KBM-7 (cell line): ENCODE measurements at places on chromosomes 5 and 9.
A peak's percentile ranks its signal among the peaks of the same experiment; 100 is the strongest.

DNA sequence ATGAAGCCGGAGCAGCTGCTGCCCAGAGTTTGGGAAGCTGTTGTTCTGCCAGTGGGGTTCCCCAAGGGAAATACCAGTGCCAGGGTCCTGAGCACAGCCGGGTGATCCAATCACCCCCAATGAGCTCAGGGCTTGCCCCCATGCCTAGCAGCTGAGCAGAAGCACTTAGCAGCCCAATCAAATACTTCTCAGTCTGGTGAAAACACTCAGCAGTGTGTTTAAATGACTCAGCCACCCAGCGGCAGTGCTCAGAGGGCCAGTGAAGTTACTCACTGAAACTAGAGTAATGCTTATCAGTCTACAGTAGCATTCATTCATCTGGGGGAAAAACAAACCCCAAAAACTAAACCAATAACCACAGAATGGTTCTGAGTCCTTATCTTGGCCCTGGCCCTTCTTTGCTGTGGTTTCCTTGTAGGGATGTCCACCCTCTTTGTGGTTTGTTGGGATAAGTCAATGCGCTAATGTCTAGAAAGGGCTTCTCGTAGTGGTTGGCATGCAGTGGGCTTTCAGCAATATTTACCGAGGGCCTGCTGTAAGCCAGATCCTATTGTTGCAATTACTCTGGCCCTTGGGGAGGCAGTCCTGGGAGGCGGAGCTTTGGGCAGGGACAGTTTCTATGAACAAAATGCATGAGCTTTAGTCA is 43.1 kb downstream of the LHX2 start:
- peak; percentile 73 for DNase-seq

GRCh38 chr9:14320271-14321181 is 6.6 kb upstream of the NFIB start:
- DNase-seq, result no peak

DNA sequence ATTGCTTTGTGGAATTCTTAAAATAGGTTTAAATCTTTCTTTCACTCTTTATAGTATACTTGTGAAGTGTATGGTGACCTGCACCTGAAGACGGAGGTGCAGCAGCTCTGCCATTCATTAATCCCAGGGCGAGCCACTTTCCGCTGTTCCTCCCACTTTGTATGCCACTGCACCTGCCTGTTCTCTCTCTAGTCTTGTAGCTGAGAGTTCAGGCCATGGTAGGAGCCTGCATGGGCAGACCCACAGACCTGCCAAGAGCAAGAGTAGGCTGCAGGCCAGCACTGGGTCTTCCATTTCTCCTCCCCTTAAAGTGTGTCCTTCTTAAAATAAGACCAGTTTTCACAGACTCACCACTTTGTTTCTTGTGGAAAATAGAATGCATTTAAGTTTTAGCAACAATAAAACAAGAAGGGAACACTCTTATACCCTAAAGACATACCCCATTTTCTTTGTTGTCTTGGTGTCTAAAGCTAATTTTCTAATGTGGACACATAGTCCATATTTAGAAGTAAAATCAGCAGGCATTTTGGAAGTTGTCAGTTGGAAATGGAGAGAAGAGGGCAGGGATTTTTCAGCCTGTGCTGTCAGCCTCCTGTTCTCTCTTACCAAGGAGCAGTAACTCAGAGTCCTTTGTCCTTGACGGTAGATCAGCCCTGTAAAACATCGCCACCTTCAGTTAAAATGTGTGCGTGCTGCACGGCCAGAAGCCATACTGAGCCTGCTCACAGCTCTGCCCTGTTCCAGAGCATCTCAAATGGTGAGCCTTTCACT is 103.2 kb downstream of the SNCAIP start:
- peak; percentile 35 for DNase-seq

DNA sequence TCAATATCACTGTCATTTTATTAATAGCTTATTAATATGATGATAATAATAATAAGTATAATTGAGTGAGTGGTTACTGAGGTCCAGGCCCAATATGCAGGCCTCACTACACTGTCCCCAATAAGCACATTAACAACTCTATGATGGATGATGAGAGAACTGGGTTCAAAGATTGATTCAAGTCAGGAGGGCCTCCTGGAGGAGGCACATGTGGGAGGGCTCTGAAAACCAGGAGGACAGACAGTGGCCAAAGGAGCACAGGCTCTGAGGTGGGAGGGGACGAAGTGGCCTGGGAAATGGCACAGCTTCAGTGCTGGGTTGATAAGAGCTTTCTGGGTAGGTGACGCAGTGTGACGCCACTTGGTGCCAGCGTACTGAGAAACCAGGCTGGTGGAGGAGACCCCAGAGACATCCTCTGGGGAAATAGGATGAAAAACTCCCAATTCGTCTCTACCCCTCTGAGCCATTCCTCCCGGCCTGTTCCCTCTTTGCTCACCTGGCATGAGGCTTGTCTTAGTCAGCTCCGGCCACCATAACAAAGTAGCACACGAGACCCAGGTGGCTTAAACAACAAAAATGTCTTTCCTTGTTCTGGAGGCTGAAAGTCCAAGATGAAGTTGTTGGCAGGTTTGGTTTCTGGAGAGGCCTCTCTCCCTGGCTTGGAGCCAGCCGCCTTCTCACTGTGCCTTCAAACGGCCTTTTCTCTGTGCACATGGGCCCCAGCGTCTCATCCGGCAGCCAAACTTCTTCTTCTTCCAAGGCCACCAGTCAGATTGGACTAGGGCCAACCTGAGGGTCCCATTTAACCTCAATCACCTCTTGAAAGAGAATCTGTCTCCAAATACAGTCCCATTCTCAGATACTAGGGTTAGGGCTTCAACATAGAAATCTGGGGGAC is 31.6 kb downstream of the NTNG2 start:
- no peak for DNase-seq

GRCh38 chr5:81428861-81429260 is 34.9 kb upstream of the ACOT12 start:
- DNase-seq, result no peak

DNA sequence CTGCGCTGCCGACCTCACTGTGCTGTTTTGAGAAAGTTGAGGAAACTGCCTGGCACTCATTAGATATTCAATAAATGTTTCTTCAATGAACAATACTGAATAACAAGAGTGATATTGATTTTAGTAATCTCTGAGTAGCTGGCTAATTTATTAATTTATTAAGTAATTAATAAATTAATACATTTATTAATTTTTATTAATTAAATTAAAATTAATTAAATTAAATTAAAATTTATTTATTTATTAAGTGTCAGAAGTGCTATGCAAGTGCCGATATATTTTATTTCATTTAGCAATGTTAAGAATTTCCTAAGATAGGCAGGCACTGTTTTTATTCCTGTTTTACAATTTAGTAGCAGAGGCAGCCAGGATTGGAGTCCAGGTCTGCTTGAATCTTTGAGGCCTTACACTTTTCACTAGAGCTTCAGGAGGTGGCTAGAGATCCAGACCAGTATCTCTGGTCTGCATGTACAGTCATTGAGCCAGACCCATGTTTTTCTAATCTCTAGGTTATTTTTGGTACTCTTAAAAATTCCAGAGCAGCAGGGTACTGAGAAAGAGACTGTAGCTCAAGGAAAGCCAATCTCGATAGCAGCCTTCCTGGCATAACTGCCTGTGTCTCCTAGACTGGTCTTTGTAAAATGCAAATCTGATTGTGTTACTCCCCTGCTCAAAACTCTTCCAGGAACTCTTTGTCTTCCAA is 109.2 kb downstream of the ARHGEF28 start:
- no peak for DNase-seq

DNA sequence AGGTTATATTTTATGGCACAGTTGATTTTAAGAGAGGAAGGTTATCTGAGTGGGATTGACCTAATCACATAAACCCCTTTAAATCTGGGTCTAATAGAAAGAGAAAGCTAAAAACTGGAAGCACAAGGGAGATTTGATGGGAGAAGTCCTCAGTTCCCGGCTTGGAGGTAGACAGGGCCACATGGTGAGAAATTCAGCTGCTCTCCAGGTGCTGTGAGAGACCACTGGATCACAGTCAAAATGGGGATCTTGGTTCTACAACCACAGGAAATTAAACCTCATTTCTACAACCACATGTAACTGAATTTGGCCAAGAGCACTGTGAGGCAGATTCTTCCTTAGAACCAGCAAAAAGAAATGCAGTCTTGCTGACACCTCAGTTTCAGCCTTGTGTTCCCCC is 2352.7 kb downstream of the MAT2B start:
- no peak for DNase-seq

- no peak for DNase-seq
These were observed 80.9 kb downstream of the GALNT10 start for GRCh38 chr5:154271466-154271865.

- DNase-seq, result no peak
These were observed 200.1 kb downstream of the MEF2C start for GRCh38 chr5:88682881-88683361.

DNA sequence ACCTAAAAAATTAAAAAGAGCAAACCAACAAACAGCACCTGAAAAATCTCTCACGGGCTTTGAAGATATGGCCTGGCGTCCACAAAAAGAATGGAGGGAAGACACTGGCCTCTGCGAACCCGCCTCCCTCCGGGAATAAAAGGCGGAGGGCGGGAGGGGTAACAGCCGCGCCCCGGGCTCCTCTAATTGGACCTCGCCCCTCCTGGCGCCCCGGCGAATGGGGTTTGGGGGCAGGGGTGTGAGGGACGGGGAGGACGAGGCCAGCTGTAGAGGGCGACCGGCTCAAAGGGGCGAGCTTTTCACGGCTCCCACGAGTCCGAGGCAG is 753 bp downstream of the FANCC start:
- DNase-seq, result peak; percentile 75

GRCh38 chr5:10828241-10828640 is 67.2 kb upstream of the DAP start:
- DNase-seq, result no peak

DNA sequence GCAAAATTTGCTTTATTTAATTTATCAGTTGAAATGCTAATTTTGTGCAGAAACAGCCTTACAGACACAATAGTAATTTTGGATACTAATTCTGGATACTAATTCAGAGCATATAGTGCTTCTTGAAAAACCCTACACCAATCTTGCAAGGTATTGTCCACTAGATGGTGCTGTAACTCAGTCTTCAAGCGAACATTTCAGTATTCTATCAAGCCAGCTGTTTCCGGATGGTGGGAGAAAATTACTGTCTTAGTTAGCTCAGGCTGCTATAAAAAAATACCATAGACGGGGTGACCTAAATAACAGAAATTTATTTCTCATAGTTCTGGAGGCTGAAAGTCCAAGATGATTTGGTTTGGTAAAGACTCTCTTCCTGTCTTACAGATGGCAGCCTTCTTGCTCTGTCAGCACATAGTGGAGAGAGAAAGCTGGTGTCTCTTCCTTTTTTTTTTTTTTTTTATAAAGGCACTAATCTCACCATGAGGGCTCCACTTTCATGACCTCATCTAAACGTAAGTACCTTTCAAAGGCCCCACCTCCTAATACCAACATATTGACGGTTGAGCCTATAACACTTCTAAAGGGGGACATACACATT is 1306.5 kb upstream of the CDH9 start:
- peak; percentile 57 for DNase-seq

DNA sequence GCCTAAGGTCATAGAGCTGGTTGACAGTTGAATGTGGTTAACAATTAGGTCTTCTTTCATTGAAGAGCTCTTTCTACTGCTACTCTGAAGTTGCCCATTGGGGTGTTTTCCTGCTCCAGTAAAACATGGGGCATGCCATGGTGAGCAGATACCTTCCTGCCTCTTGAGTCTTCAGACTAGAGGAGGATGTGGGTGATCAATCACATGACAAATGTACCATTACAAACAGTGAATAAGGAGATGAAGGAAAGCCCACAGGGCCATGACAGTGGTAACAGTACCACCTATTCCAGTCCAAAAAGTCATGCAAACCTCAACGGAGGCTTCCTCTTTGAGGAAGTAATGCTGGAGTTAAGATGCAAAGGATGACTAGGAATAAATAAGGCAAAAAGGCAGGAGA is 73.5 kb downstream of the CYFIP2 start:
- DNase-seq, result no peak

- DNase-seq, result peak; percentile 75
These were observed 539 bp downstream of the ARRDC3 start for GRCh38 chr5:91382530-91383026.

DNA sequence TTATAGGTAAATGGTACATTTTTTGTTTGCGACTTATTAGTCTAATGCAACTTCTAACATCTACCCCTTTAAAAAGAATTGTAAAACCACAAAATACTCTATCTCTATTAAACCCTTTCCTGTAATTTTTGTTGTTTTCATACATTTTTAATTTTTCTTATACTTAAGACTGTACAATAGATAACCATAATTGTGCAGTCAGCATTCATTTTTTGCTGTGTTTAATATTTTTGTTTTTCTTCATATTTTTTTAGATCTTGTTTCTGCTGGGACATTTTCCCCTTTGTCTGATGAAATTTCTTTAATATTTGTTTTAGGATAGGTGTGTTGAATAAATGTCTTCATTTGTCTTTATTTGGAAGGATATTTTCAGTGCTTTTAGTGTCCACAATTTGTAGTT is 19.9 kb downstream of the OR1J1 start:
- no peak for DNase-seq

GRCh38 chr9:94010980-94011533 is 55.9 kb upstream of the BARX1 start:
- no peak for DNase-seq

GRCh38 chr5:80008995-80009765 is 18.1 kb upstream of the MTX3 start:
- no peak for DNase-seq

- DNase-seq, result peak; percentile 89
These were observed 8.5 kb downstream of the PRR7 start for GRCh38 chr5:177455036-177455660.

DNA sequence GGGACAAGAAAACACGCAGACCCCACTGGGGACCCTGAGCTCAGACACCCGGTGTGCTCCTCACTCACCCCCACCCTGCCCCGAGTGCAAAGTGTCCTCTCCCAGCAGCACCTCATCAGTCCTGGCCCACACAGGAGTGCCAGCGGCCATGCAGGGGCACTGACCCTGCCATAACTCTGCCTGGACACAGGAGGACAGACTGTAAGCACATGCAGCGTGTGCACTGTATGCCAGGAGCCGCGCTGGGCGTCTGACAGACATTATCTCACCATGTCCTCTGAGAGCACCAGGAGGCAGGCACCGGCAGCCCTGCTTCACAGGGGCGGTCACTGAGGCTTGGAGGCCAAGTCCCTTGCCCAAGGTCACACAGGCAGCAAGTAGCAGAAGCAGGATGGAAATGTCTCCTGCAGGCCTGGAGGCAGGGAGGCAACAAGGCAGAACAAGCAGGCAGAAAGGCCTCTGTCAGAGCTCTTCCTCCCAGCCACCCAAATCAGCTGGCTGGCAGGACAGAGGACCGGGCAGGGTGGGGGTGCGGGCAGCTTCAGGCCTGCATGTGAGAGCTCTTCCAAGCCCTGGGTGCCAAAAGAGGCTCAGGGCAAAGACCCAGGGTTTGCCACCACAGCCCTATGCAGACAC is 8.4 kb downstream of the EEIG1 start:
- no peak for DNase-seq
